Brain (organoid and tissue), 16 donors: ENCODE measurements at places on chromosomes 5 and 9.

- DNase-seq, result no peak
Measured at GRCh38 chr5:135032999-135033861, 798 bp downstream of the PITX1 start.

DNA sequence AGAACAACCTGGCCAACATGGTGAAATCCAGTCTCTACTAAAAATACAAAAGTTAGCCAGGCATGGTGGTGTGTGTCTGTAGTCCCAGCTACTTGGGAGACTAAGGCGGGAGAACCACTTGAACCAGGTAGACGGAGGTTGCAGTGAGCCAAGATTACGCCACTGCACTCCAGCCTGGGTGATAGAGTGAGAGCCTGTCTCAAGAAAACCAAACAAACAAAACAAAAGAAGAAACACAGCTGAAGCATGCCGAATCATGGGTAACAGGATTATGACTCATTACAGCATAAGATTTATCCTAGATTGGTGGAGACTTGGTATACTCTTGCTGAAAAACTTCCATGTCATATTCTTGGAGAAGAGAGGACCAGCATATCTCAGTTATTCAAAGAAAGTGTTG, 236.7 kb upstream of the CCNH start:
- DNase-seq, result no peak

- DNase-seq, result no peak
Measured at GRCh38 chr5:58930520-58930919, 347.6 kb downstream of the RAB3C start.

DNA sequence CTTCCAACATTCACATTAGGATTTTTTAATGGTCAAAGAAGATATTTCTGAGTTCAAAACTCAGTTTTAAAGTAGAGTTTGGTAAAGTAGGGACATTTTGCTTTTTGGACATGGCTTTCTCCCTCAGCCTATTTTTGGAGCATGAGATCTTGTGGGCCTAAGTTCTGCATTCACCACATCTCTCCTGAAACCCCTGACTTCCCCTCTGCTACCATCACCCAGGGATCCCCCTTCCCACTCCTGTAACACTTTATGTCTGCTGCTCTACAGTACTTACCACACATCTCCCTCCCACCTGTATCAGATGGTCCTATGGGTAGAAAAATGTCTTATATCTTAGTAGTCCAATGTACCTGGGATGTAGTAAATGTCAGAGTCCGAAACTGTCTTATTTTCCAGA, 48.2 kb upstream of the JAK2 start:
- DNase-seq, result no peak

GRCh38 chr5:52134013-52134650, 653.6 kb upstream of the ITGA1 start:
- no peak for DNase-seq

DNA sequence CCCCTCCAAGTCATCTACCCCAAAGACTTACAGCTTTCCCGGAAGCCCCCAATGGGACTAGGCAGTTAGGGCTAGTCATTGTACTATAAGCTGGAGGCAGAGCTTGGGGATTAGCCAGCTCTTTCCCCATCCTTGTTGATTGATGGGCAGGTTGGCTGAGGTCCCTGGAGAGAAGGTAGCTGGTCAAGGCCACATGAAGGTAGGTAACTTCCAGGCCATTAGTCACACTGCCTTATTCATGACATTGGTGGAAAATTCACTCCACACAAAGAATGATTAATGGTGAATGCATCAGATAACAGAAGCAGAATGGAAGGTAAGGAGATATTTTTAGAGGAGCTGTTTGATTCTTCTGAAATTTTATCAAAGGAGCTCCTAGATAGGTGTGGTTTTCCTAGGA, 49.5 kb upstream of the TGFBR1 start:
- DNase-seq, result no peak

- DNase-seq, result peak; percentile 69
Measured at GRCh38 chr5:21810737-21811316, 1042.3 kb downstream of the CDH12 start.

DNA sequence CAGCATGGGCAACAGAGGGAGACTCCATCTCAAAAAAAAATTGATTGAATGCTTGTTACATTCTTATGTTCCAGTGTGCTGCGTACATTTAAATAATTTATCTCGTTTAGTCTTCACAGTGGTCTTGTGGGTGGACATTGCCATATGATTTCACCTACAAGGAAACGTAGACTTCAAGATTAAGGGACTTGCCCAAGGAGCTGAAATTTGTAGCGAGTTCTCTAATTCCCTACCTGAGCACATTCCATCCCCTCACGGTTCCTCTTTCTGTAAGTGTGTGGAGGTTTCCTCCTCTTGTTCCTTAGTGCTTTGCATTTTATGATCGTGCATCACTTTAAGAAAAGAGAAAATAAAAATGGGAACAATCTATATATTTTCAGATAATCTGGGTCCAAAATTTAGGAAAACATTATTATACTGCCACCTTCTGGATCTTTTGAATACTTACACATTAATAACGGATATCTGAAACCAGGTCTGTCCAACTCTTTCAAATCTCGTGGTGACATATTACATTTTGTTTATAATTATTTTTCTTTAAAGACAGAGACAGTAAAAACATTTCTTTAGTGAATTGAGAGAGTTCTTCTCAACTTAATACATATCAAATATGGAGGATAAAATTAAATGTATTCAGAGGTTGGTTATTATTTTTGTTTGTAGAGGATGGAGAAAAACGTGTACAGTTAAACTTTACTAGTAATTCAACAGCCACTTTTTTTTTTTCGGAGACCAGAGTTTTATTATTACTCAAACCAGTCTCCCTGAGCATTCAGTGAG, 29.9 kb upstream of the C7 start:
- peak; percentile 57 for DNase-seq

GRCh38 chr5:157867751-157868387, 8.9 kb upstream of the CLINT1 start:
- no peak for DNase-seq

DNA sequence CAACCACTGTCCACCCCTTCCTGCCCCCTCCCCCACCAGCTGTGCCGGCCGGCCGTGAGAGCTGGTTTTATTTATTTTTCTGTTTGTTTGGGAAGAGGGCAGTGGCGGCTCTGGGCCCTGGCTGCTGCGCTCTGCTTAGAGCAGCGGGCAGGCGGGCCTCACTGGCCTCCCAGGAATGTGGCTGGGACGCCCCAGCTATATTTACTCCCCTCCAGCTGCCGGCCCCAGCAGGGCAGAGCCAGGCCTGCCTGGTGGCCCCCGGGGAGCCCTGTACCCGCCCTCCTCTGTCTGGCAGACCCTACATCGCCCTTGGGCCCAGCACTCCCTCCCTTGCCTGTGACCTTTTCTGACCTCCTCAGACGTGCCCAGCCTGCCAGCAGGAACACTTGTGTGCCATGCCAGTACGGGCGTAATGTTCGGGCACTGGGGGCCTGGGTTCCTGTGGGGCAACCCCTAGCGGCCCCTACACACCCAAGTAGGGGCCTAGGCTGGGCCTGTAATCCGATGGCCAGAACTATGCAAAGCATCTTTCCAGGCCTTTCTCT, 7.7 kb downstream of the CXXC5 start:
- DNase-seq, result peak; percentile 31

- DNase-seq, result no peak
Measured at GRCh38 chr5:149284501-149284900, 12.8 kb downstream of the AFAP1L1 start.

GRCh38 chr5:16554110-16554509, 62.7 kb downstream of the RETREG1 start:
- no peak for DNase-seq

DNA sequence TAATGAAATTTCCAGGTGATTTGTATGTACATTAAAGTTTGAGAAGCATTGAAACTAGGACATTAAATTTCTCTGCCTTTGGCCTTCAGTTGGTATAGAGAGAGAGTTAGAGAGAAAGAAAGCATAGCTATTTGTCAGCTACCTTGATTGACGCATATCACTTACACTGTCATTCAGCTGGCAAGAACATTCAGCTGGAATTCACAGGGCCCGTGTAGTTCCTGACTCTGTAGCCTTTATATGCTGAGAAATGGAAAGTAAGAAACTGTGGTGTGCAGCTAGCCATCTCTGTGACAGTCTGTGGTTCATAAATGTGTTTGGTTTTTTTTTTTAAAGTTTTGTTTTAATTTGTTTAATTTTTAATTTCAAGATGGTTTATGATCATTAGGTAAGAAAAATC, 58.9 kb downstream of the DMXL1 start:
- no peak for DNase-seq

DNA sequence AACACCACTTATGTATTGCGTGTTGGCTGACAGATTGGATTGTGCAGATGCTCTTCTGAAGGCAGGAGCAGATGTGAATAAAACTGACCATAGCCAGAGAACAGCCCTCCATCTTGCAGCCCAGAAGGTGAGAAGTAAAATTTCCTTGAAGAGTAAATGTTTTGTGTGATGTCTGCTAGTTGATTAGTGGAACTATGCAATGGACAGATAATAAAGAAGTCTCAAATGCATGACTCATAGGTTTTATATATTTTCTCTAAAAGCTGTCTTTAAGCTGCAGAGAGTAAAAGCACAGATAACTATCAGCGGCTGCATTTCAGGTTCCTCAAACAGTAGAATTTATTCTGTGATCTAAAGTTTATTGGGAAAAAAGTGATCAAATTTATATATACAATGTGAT, 27.4 kb downstream of the INVS start:
- DNase-seq, result no peak

DNA sequence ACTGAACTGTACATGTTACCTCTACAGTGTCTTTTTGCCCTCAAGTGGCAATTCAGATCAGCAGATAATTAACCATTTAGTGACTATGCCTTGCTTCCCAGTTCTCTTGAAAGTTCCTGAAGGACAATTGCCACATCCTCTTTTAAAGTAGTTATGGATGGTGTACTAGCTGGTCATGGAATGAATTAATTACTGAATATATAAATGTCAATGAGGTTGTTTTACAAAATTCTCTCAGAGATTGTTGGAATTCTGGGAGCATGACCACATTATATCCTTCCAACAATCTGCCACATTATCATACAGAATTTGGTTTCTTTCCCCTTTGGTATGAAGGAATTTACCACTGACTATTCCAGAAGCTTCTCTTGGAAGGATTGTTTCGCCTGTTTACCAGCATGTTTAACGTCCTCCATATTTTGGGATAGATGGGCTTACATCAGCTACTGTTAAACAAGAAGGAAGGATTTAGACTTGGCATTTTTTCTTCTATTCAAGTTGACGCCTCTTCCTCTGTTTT, 176.4 kb downstream of the CD180 start:
- no peak for DNase-seq

GRCh38 chr9:75685062-75685461, 205.4 kb upstream of the PCSK5 start:
- peak; percentile 26 for DNase-seq

- DNase-seq, result peak; percentile 17
Measured at GRCh38 chr9:127828262-127829031, 25.8 kb downstream of the FPGS start.

DNA sequence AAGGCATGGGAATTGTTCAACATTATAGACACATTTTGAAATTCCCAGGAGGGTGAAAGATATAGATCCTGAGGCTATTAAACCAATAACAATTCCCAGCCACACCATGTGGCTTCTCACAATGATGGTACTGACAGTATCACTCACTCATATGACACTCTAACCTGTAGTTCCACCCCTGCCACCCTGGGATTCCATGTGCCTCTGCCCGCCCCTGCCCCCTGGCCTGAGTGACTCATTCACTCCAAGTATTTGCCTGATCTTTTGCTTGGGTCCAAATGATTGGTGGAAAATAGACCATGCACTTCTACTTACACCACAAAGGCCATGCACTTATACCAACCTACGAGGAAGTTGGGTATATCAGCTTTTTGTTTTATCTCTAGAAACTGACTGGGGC, 305.2 kb upstream of the DAB2 start:
- DNase-seq, result no peak

- no peak for DNase-seq
Measured at GRCh38 chr5:112338681-112339337, 80.3 kb downstream of the EPB41L4A start.

- DNase-seq, result no peak
Measured at GRCh38 chr5:109759306-109759705, 69.6 kb downstream of the MAN2A1 start.

DNA sequence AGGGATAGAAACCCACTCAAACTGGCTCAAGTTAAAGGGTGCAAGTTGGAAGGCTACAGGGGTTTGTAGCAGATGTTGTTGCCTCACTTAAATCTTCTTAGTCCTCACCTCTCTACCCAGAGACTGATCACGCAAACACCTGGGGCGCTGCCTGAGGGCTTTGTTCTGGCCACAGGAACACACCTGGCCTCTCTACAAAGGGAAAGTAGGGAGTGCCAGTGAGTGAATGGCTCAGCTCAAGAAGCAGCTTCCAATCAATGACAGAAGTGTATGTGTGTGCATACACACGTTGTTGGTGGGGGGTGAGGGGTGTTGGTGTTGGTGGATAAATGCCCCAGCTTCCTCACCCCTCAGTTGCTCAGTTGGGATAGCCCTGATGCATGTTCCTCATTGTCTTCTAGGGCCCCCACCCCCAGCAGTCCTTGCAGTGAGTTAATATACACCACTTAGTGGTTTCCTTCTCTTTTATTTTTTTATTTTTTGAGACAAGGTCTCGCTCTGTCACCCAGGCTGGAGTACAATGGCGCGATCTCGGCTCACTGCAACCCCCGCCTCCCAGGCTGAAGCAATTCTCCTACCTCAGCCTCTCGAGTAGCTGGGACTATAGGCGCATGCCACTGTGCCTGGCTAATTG, 30.6 kb upstream of the CTNNA1 start:
- DNase-seq, result no peak

DNA sequence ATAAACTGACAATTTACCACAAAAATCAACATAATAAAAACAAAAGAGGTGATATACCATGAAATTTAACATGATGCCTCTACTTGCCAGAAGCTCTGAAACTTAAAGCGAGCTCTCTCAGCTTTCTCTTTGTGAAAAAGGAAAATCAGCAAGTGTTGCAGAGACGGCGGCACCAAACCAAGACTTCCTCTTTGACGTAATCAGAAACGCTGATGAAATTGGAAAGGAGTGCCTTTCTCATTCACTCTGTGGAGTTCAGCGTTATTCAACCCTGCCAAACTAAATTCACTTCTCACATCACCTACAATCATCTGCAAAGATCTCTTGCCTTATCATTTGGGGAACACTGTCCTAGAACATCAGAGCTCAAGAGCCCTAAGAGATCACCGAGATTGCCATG, 32.2 kb downstream of the ANXA6 start:
- no peak for DNase-seq

DNA sequence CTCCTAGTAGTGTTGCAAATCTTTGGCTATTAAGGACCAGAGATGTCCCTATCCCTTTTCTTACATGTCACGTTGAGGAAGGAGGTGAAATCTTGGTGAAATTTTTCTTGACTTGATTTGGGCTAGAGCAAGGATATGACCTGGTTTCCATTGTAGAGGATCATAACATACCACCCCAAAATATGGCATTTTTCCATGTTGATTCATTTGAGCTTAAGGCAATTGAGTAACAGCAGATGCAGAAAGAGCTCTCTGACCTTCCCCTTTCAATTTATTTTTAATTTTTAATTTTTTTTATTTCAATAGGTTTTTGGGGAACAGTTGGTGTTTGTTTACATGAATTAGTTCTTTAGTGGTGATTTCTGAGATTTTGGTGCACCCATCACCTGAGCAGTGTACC, 61.2 kb upstream of the MAP1B start:
- no peak for DNase-seq
